ENCODE measurements at places on chromosomes 2 and 18. TPM values are rescaled to one million over a fixed set of nuclear protein-coding genes. Genes with fewer than 3 reads are reported as not detected.

GRCh38 chr18:3645384-3646156 lies 195.6 kb downstream of the TGIF1 start:
- no peak for DNase-seq

- DNase-seq = no peak
Measured at GRCh38 chr2:191866675-191867506, 20.0 kb upstream of the CAVIN2 start.

- DNase-seq = no peak
Measured at GRCh38 chr2:70641263-70641784, 87.7 kb upstream of the TGFA start.

- DNase-seq = no peak
Measured at GRCh38 chr2:214674278-214674677, 135.2 kb downstream of the BARD1 start.

DNA sequence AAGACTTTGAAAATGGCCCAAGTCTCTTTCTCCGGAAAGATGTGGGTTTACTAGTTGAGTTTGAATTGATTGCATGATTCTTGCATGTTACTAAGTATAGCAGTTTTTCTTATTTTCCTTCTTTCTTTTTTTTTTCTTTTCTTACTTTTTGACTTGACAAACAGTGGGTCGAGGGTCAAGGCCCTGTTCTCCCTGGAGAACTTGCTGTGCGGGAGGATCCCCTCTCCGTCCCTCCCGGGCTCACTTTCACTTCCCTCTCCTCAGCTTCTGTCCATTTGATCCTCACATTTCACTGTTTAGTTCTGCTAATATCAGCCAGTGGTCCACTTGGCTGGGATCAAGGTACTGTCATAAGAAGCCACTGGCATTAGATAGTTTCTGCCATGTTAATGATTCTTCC lies 767.4 kb downstream of the TDRD15 start:
- no peak for DNase-seq

DNA sequence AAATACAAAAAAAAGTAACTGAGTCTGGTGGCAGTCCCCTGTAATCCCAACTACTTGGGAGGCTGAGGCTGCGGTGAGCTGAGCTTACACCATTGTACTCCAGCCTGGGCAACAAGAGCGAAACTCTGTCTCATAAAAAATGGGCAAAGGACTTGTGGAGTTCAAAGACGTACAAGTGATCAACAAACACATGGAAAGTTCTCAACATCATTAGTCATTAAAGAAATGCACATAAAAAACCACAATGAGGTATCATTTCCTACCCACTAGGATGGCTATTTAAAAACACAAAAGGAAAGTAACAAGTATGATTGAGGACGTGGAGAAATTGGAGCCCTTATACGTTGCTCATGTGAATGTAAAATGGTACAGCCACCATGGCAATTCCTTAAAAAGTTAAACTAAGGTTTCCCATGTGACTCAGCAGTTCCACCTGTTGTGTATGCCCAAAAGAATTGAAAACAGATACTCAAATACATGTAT lies 52.3 kb downstream of the RAB10 start:
- DNase-seq = peak; percentile 4

The COX7A2L gene
- 77.7 TPM for total RNA-seq

The RAB27B gene
- total RNA-seq = 3.1 TPM

The ITPRIPL1 gene
- 11.5 TPM for total RNA-seq
